ENCODE measurements at places on chromosomes 6 and 20.

GRCh38 chr20:4681401-4681800, 40.3 kb upstream of the PRND start:
- DNase-seq: no peak

- no peak for DNase-seq
These were observed 22.4 kb downstream of the SASH1 start for GRCh38 chr6:148365041-148365440.

- DNase-seq: no peak
These were observed 234.4 kb upstream of the MCHR2 start for GRCh38 chr6:100228437-100228833.

DNA sequence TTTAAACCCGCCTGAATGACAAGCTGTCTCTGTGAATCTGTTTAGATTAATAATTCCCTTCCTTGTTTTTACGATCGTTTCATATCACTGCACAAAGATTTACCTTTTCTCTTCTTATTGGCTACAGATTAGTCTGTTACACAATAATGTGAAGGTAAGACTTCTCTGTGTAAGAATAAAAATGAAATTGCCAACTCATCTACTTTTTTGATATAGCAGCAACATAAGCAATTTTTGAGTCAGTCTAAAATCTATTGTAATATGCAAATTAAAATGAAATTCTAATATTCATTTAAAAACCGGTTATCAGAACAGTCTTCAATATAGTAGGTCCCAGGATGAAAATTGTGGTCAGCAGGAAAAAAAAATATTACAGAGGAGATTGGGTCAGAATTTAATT, 155.2 kb downstream of the DOK5 start:
- DNase-seq: no peak

DNA sequence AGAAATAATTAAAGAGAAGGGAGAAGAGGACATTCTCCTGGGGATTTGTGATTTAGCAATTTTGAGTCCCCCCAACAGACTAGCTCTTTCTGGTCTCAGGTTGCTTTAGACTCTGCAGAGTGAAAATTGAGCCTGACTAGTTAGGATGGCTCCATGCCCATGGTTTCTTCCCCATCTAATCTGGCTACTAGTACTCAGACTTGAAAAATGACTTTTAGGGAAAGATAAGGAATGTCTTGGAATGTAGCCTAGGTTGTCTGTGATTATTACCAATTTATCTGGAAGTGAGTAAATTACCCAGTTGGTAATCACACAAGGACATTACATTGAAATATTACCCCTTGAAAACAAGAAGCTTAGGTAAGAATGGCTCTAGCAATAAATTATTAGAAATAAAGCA, 4.2 kb downstream of the BEND6 start:
- DNase-seq: no peak

DNA sequence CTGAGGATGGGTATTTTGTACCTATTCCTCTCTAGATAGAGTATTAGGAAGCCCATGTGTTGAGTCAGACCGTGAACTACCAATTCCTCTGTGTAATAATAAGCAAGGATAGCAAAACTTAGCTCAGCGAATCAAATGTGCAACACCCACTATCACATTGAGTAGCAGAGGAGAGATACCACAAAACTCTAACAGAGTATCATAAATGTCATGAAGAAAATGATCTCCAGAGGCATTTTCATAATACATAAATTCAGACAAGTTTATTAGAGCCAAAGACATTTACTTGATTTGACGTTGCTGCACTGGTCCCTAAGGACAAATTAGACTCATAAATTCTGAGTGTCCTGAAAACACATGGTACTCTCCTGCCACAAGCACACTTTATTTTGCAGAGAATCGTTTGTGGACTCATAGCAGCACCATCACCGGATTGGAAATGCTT, 245.2 kb downstream of the HAO1 start:
- DNase-seq: no peak

GRCh38 chr20:40880063-40880728, 148.4 kb upstream of the TOP1 start:
- no peak for DNase-seq

- DNase-seq: no peak
These were observed 140.5 kb downstream of the BFSP1 start for GRCh38 chr20:17390655-17391054.

GRCh38 chr20:38246357-38247165, 14.0 kb downstream of the KIAA1755 start:
- DNase-seq: no peak

DNA sequence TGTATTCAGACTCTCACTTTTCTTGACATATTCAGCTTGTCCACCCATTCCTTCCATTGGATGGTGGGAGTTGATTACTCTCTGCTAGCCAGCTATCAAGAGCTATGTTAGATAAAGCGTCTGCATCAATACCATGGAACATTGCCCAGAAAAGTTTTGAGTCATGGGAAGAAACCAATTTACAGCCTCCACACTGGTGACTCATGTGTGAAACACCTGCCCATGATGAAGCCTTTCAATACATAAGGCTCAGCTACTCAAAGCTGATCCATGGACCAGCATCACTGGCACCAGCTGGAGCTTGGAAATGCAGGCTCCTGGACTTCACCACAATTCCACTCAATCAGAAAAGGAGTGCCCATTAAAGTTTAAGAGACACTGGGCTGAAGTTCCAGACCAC, 16.1 kb downstream of the PLA2G7 start:
- no peak for DNase-seq
